ENCODE measurements at places on chromosomes 4 and X. TPM values are rescaled to one million over a fixed set of nuclear protein-coding genes. Genes with fewer than 3 reads are reported as not detected.

The CPLX1 gene
- 4.2 TPM for total RNA-seq

The CT45A2 gene
- total RNA-seq: not detected

The CCDC158 gene
- 0.11 TPM for total RNA-seq

The RLIM gene
- total RNA-seq: 28.6 TPM

The SMPX gene
- not detected for total RNA-seq

The GPR50 gene
- not detected for total RNA-seq

The SLC7A11 gene
- 3.7 TPM for total RNA-seq

The FSTL5 gene
- total RNA-seq: not detected

The MAGED4 gene
- total RNA-seq: 1.4 TPM

The GPR34 gene
- 7.6 TPM for total RNA-seq

The NOX1 gene
- total RNA-seq: not detected
